Lung microvascular endothelial cell (primary cell): ENCODE measurements at places on chromosomes 5 and 9. TPM values are rescaled to one million over a fixed set of nuclear protein-coding genes. Genes with fewer than 3 reads are reported as not detected.
A peak's percentile ranks its signal among the peaks of the same experiment; 100 is the strongest.

GABRA6 gene
- under 0.01 TPM in 1 of 2 replicates, not detected in the other for total RNA-seq

DNA sequence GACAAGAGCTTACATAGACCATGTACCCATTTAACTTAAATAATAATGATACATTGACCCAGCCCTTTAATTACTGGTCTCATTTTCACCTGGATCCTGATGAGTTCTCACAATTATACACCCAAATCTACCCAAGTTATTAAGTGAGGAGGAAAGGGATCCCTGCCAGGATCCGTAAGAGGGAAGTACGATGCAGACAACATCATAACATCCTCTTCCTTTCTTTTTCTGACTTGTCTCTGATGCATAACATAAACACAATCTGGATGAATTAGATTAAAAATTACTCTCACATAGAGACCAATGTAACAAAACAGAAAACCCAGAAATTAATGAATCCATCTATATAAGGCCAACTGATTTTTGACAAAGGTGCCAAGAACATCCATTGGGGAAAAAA is 17.0 kb downstream of the MARCHF3 start:
- peak; percentile 53 for DNase-seq

DNA sequence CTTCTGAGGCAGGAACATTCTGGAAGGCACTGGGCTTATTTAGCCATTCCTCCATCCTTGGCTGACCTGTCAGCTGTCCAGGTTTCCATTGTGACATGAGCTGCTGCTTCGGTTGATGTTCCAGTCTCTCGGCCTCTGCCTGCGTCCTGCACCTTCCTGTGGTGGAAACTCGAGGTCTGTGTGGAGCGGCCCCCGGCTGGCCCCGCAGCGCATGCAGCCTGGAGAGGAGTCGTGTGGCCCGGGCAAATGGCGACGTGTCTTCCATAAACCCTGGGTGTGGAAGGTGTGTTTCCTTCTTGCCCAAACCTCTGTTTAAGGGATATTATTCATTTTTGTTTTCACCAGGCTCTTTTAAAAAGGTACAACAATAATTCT is 36.5 kb upstream of the SLC9A3 start:
- no peak for DNase-seq

- DNase-seq = peak; percentile 17
Measured at GRCh38 chr5:55993731-55994494, 850 bp downstream of the IL6ST start.

DNA sequence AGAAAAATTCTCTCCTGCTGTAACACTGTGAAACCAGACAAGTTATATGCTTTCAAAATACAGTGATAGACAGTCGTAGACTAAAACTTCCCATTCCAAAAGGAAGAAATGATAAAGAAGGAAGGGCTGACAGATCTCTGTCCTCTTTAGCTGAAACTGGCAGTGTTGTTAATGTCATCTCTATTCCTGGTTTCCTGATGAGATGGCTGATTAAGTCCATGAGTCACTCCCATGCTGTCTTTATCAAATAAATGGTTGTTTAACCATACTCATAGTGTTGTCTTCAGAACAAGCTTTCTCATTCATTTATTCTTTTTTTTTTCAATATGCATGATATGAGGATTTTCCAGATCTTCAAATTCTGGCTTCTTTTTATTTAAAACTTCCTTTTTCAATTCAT is 952.2 kb upstream of the WWC1 start:
- no peak for DNase-seq
